ENCODE measurements at places on chromosomes 6 and 20.

DNA sequence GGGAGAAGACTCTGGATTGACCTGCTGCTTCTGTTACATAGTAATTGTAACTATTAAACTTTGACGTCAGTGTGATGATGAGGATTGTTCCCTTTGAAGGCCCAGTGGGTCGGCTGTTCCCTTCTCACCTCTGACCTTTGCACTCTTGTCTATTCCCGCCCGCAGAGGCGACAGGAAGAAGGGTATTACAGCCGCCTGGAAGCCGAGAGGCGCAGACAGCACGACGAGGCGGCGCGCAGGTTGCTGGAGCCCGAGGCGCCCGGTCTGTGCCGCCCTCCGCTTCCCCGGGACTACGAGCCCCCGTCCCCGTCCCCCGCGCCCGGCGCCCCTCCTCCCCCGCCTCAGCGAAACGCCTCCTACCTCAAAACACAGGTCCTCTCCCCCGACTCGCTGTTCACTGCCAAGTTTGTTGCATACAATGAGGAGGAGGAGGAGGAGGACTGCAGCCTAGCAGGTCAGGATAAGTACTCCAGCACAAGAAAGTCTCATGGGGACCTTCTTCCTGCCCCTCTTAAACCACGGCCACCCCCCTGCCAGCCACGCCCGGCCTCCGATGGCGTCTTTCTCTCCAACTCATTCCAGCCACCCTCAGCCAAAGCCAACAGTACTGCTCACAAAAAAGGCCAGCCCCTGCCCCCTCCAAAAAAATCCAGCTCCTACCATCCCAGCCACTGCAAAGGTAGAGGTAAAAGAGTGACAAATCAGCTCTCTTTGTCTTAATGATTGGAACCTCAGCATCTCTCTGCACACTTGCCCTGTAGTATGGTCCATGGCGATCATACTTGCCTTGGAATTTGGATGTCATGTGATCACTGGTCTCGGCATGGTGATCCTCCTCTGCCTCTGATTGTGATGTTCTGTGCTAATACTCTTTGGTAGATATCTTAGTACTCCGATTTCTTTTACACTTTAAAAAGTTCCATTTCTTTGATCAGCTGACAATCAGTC, 31.6 kb upstream of the KIF25 start:
- DNase-seq = no peak

DNA sequence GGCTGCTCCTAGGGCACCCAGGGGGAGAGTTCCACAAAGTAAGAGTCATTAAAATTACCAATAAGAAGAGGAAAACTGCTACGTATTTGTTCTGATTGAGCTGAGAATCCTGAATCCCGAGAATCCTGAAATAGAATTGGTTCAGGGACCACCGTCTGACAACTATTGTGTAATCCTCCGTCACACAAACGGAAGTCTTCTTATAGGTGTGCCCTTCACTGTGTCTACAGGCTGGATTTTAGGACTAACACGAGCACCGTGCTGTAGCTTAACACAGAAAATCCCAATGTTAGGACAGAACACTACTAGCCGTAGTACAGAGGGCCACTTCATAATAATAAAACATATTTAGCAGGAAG, 50.6 kb upstream of the RNF182 start:
- no peak for DNase-seq

- no peak for DNase-seq
Measured at GRCh38 chr6:5333658-5334057, 72.3 kb downstream of the FARS2 start.

DNA sequence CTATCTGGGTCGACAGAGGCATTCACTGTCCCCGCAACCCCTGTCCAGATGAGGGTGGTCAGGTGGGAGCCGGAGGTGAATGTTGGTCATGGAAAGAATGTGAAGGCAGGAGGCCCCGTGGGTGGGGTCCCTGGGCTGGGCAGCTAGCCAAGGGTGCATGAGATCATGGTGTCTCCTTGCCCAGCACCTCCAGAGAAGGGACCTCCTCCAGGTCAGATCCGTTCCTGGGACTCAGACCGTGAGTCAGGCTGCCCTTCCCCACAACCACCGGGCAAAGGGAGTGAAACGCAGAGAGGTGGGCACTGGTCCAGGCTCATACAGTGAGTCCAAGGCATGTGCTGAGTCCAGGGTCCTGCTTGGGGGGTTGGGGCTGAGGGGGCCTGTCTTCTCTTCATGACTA, 3.5 kb downstream of the FOXS1 start:
- no peak for DNase-seq

DNA sequence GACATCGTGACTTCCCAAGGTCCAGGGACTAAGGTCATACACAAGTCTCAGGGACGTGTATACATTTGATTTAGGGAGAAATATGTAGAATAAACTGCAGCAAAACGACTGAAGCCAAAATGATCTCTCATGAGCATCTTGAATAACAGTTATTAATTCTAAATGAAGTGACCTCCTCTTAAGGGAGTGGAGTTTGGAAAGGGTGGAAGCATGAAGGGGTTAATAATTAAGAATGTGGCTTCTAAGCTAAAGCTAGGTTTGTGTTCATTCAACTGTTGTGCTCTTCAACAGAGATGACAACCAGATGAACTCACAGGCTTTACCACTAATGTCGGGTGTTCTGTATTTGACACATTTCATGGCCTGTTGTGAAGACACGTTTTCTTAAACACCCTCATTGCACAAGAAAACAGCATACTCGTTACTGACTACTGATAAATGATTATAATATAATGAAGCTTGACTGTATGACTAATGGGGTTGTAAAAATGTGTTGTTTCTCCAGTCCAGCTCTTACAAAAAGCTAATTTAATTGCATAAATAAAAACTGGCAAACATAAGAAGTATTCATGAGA, 1.5 kb downstream of the PPP1R14C start:
- peak; percentile 18 for DNase-seq
